ENCODE measurements at places on chromosomes 5 and 9.

DNA sequence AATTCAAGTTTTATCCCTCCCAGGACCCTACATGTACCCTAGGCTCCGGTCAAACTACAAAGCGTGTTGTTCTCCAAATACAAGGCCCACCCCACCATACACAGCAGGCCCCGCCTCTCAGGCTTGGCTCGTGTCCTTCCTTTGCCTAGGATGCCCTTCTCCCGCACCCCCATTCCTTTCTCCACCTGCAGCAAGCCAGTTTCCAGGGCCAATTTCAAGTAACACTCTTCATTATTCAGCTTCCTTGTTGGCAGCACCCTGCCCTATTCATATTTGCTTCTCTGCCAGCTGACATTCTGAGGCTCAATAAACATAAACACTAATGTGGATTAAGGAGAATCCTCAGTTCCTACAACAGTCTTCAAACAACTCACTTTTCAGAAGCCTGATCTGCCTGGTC is 31.7 kb downstream of the EPB41L4B start:
- DNase-seq, result no peak

DNA sequence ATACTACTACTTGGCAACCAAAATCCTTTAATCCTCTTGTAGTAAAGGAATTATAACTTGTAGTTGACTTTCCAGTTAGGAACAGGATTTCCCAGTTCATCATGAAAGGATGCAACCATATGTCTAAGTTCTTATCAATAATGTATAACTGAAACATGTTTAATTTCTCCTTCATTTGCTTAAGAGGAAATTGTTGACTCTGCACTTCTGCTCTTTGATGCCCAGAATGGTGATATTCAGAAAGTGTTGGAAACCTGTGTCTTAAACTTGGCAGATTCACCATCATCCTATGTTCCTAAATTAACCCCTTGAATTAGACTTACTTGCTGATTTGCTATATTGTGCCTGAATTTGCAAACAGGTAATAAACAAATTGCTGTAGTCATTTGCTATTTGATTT is 201.5 kb downstream of the PTPRD start:
- no peak for DNase-seq

DNA sequence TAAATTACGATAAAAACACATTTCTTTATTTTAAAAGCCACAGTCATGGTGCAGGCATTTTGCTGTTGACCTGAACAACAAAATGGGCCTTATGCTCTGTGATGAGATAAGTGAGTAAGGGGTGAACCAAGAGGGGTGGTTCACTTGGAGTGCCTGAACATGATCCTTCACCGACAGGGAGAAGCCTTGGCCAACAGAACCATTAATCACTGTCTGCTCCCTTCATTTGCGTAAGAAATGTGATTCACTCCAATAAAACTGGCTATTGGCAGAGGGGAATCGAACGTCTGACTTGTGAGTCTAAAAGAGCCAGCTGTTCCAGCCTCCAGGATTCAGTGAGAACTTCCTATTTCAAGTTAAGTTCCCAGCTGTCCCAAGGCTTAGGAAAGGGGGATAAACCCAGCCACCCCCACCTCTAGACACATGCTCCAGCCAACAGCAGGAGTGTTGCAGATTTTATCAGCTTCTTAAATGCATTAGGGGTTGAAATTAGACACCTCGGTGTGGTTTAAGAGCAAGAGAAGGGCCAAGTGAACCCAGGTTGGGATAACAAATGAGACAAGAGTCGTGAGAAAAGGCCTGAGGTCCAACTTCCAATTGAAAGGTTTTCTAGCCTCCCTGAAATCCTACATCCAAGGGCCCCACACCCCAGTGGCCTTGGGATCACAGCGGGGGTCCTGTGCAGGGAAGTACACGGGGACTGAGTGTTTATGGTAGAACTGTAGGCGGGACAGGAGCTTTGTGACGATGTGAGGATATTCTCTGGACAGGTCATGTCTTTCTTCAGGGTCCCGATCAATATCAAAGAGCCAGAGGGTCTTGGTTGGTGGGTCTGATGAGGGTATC is 131.4 kb upstream of the LHFPL2 start:
- no peak for DNase-seq

GRCh38 chr5:142860270-142860669 is 90.1 kb downstream of the ARHGAP26 start:
- DNase-seq, result no peak

- no peak for DNase-seq
These were observed 524.6 kb downstream of the PDE4D start for GRCh38 chr5:59368951-59369350.

DNA sequence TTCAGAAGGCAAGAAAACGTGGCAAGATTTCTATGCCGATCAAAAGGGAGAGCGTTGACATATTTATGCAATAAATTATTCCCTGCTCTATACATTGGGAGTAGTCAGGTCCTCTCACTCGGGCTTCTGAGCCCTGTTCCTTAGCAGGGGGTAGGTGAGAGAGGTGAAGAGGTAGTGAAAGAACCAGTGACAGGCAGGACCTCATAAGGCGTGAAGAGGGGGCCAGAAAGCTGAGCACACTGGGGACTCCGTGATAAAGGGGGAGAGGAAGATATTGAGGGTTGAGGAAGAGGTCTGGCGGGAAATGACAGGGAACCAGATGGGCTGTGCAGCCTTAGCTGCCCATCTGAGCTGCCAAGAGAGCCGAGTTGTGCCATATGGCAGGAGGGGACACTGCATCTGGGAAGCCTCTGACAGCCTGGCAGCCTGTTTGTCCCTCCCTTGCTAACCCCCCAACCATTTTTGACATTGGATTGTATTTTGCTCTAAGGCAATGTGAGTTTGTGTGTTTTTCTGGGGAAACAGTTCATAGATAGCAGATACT is 782 bp upstream of the CDC20B start:
- no peak for DNase-seq

DNA sequence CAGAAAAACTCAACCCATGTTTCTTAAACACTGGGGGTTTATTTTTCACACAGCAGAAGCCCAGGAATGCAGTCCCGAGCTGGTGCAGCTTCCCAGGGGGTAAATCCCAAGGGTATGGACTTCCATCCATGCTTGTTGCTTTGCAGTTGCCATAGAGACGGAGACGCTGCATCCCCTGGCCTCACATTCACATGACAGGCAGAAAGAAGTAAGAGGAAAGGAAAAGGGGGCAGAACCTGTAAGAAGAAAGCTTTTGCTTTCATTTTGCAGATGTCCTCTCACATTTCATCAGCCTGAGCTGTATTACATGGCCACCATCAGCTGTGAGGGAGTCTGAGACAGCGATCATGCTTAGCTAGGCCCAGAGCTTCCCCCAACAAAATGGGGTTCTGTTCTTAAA is 321.0 kb downstream of the AGTPBP1 start:
- DNase-seq, result no peak

DNA sequence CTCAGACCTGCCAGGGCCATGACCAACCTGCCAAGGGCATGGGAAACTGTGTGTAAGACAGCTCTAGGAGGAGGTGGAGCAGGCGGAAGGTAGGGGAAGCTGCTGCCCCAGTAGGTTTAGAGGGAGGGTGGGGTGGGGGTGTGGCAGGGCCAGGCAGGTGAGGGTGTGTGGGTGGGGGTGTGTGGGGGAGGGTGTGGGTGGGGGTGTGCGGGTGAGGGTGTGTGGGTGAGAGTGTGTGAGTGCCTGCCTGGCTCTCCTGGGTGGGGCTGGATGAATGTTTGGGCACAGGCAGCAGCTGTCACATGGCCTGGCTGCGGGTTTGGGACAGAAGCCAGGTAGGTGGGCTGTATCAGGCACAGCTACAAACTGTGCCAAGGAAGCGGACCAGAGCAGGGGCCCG is 8.8 kb upstream of the N4BP3 start:
- DNase-seq, result no peak

DNA sequence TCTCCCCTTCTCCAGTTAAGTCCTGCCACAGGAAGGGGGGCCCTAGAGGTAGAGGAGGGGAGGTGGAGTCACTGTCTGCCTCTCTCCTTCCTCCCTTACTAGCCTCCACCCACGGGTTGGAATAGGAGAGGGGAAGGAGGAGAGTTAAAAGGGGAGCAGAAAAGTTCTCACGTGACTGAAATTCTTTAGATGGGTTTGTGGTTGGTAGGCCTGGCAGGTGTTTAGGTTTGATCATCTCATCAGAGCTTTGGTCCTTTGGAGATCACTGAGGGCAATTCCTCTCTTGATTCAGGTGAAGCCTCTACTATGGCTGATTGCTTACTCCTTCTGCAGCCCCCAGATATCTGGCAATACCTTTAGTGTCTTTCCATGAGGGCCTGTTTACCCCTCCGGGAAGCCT is 24.9 kb upstream of the C5orf63 start:
- no peak for DNase-seq

DNA sequence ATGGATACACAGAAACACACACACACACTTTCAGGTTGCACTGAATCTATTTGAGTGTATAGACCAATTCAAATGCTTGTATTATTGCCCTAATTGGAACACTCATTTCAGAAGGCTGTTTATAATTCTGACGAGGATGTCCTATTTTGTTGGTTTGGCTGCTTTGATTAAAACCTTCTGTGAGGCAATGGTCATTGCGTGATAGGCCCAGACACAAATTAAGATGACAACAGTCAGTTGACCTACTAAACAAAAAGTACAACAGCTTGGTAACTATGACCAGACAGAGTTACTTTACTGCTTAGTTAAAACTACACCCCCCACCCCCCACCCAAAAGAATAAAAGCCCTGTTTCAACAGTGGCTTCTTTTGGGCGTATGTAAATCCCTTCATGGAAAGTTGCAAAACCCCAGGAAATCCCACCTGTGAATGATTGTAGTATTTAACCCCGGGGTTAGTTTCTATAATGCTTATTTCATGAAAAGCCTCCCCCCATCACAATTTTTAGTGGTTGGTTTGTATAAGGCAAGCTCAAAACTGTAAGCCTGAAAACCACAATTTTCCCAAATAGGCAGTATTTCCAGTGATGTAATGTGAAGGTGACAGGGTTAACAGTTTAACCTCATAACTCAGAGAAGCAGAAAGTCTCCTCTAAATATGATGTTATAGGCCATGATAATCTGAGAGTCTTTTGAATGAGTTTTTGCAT is 340.8 kb downstream of the FGF10 start:
- no peak for DNase-seq
